ENCODE measurements at places on chromosomes 3 and 15. TPM values are rescaled to one million over a fixed set of nuclear protein-coding genes. Genes with fewer than 3 reads are reported as not detected.

- no peak for DNase-seq
Observed at GRCh38 chr3:69249001-69249400, 126.6 kb upstream of the LMOD3 start.

- DNase-seq, result no peak
Observed at GRCh38 chr3:40717471-40717870, 192.7 kb downstream of the ZNF621 start.

- DNase-seq, result no peak
Observed at GRCh38 chr15:51342227-51342999, 958 bp downstream of the GLDN start.

DNA sequence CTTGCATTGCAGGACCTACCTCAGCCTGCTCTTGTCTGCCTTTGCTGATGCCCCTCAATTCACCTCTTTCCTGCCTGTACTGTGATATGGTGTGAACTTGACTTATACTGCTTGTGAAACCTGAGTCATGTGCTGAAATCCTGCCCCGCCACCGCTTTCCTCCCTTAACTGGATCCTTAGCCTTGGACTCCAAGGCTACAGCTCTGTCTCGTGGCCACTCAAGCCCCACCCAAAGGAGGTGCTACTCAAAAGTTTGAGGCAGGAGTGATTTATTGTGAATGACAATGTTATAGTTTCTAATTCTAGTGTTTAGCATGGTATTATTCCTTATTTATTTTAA lies 56.1 kb downstream of the MYZAP start:
- DNase-seq, result no peak

- no peak for DNase-seq
Observed at GRCh38 chr15:84834229-84834955, 17.2 kb downstream of the ALPK3 start.

- no peak for DNase-seq
Observed at GRCh38 chr15:62533687-62534086, 368.6 kb upstream of the C2CD4B start.

DNA sequence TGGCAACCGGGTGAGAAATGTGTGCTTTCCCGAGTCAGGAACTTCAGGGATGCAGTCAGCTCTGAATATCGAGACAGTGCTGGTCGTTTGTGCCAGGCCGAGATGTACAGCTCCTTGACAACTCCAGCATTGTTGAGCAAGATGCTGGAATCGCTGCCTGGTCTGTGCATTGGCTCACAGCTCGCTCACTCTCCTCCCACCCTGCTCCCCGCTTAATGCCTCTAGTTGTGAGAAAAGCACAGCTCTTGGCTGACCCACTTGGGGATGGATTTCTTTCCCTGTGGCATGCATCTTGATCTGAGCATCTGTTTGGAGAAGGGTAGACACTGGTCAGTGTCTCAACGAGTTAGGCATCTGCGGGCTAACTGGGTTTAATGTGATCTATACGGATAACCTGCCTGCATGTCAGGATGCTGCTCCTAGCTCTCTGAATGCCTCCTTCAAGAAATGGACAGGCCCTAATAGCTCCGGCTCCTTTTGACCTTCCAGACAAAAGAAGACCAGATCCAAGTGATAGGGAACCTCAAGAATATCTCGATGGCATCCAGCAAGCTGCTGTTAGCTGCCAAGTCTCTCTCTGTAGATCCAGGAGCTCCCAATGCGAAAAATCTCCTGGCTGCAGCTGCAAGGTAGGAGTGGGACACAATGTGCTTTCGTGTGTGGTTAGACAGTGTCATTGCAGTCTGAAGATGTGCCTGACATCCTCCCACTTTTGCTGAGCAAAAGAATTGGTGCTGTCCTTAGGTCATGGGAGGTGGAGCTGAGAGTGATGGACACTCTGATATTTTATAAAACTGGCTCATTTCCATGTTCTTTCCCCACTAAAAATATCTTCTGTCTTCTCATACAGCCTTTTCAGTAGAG lies 302.2 kb upstream of the TPM1 start:
- DNase-seq, result no peak

DNA sequence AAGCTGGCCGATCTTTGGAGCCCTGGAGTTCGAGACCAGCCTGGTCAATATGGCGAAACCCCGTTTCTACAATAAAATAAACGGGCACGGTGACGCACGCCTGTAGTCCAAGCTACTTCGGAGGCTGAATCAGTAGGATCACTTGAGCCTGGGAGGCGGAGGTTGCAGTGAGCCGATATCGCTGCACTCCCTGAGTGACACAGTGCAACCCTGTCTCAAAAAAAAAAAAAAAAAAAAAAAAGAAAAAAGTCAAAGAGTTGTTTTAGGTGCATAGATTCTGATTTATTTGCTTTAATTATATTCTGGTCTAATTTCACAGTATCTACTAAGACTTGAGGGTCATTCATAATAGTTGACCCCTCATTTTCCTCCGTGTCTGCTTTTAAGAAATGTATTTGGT lies 1.7 kb downstream of the ARL13B start:
- no peak for DNase-seq

- no peak for DNase-seq
Observed at GRCh38 chr3:185318141-185318540, 44.8 kb upstream of the MAP3K13 start.

DNA sequence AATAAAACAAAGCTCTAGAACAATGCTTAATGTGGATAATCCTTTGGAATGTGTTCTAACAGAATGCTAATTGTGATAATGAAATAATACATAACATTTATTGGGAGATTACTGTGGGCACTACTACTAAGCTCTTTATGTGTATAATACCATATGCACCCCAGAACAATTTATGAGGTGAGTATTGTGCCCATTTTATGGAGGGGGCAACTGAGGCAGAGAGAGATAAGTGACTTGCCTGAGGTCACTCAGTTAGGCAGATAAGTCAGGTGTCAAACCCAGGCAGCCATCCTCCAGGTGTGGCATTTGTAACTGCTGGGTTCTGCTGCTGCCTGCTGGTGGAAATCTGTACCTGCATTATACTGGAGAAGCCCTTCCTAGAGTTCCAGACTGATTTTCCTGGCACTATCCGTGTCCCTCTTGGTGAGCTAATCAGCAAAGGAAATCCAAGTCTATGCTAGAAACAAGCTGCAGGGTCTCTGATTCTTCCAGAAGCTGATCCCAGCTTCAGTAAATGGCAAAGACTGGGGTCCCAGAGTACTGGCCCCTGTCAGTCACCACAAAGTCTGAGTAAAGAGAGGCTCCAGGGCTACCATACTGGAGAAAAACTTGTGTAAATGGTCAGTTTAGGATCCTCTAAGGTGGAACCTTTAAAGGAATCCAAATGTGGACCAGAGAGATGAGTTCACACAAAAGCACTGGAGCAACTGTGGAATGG lies 22.6 kb upstream of the RBP1 start:
- no peak for DNase-seq

GRCh38 chr3:172908771-172909270 lies 158.3 kb downstream of the ECT2 start:
- DNase-seq, result no peak

DNA sequence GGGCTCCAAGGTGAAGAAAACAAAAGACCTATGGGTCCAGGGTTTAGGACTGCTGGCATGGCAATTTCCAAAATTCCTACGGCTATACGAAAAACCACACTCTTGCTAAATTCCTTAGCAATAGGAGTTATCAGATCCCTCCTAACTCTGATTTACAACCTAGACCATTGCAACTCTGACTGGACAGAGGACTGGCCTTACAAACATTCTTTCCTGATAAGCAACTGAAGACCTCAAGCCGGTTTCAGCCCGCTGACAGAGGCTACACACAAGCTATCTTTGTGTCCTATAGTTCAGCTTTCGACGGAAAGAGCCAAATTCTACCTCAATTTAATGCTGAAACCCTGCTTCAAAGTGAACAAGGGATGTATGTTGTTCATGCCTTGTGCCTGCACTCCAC lies 38.3 kb upstream of the AGBL1 start:
- DNase-seq, result no peak

DNA sequence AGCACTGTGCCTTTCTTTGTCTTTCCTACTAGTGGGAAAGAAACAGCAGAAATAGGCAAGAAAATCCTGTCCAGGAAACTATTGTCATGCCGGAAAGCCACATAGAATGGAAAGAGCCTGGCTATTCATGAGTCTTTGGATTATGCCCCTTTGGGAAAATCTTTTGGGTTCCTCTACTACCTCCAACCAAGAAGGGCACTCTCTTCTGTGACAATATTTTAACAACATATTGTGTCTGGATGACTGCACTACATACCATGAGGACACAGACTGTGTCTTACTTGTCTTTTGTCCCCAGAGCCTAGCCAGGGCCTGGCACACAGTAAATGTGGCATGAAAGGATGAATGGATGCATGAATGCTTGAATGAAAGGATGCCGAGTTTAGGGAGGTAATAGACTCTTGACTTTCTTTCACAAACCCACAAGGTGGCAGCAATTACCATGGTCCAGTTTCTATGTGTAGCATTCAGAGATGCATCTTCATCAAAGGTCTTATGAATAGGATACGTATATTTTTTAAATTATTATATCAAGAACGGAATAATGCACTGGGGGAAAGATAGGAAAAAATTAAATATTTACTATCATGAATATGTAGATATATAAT lies 30.3 kb downstream of the ARL14 start:
- DNase-seq, result peak; percentile 17

GRCh38 chr3:72550582-72551262 lies 297.5 kb downstream of the SHQ1 start:
- DNase-seq, result no peak

DNA sequence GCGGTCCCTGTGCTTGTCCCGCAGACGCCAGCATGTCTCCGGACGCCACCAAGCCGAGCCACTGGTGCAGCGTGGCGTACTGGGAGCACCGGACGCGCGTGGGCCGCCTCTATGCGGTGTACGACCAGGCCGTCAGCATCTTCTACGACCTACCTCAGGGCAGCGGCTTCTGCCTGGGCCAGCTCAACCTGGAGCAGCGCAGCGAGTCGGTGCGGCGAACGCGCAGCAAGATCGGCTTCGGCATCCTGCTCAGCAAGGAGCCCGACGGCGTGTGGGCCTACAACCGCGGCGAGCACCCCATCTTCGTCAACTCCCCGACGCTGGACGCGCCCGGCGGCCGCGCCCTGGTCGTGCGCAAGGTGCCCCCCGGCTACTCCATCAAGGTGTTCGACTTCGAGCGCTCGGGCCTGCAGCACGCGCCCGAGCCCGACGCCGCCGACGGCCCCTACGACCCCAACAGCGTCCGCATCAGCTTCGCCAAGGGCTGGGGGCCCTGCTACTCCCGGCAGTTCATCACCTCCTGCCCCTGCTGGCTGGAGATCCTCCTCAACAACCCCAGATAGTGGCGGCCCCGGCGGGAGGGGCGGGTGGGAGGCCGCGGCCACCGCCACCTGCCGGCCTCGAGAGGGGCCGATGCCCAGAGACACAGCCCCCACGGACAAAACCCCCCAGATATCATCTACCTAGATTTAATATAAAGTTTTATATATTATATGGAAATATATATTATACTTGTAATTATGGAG lies 79.1 kb downstream of the SMAD6 start:
- no peak for DNase-seq

- no peak for DNase-seq
Observed at GRCh38 chr15:38068626-38069391, 134.4 kb downstream of the TMCO5A start.

DNA sequence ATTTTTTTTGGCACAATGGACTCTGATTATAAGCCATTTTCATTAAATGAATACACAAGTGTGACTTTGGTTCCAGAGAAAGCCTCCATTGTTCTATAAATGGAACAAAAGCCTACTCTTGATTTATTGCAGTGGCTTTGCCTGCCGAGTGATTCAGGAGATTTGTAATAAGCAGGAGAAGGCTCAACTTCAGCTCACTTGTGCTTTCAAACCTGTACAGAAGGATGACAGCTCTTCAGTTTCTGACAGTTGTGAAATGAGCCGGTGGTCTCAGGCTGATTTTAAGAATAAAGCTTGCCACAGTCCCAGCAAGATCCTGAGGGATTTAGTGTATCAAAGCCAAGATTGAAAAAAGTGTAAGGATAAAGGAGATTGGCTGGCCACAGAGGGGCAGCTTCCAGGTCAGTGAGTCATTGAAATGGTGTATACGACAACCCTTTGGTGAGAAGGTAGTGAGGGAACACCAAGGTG lies 438.8 kb upstream of the TGFBR2 start:
- no peak for DNase-seq

GRCh38 chr3:195751560-195751959 lies 30.8 kb downstream of the MUC20 start:
- no peak for DNase-seq

DNA sequence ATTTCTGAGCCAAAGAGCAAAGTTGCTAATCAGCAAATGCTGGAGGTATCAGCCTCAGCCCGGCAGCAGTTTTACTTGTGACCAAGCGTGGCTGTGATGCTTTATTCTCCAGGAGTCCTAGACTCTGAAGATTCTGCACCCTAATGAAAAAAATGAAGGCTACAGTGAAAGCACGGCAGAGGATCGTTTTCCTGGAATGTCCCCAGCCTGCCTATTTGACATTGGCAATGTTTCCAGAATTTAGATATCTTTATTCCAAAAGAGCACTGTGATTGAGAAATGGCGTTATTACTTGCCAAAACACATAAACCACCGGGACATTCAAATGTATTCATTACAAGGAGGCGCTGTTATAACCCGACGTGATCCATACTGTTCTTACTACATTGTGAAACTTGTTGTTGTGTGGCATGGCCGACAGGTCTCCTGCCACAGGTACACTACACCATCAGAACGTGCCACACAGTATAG lies 263.8 kb downstream of the SLCO3A1 start:
- DNase-seq, result no peak

GRCh38 chr15:31523027-31523654 lies 196.5 kb downstream of the KLF13 start:
- no peak for DNase-seq

DNA sequence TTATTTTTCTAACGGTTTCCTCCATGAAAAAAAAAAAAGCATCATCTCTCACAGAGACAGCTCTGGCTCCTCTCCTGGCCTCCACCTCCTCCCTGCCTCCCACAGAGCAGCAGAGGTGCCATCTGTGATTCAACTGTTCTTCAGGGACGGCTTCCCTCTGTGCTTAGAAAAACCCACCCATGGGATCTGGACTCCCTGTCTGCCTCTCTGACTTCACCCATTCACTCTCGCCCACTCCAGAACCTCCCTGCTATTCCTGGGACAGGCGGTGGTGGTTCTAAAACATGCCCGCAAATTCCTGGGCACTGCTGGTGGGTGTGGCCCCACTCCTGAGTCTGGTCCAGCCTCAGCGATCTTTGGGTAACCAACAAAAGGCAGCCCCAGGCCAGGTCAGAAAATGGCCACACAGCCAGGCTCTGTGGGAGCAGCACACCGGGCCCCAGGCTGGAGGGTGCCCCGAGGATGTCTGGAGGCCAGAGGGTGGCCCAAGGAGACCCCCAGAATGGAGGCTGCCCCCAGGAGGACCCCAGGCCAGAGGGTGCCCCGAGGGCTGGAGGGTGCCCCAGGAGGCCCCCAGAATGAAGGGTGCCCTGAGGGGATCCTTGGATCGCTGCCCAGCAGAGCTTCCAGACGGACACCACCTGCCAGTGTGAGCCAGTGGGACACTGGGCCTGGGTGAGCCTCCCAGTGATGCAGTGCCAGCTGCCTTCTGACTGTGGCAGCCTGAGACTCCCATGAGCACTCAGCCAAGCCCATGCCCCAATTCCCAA lies 2.6 kb upstream of the CHST13 start:
- DNase-seq, result no peak

- no peak for DNase-seq
Observed at GRCh38 chr3:97291901-97292300, 472.7 kb upstream of the ARL6 start.

Gene MUSTN1
- polyA plus RNA-seq, result 0.62 TPM

Gene CLRN1
- polyA plus RNA-seq, result not detected

Gene TTLL13
- 0.10 TPM for polyA plus RNA-seq

Gene PLA2G4D
- polyA plus RNA-seq, result 0.09 TPM

Gene SCN11A
- polyA plus RNA-seq, result 0.80 TPM

Gene PLCD1
- 21.6 TPM for polyA plus RNA-seq

Gene RNF168
- 14.5 TPM for polyA plus RNA-seq

Gene PSMD6
- 125 TPM for polyA plus RNA-seq

Gene TM6SF1
- polyA plus RNA-seq, result 1.6 TPM

Gene SLC25A20
- polyA plus RNA-seq, result 18.8 TPM
